ENCODE measurements at places on chromosomes 11 and 22.

DNA sequence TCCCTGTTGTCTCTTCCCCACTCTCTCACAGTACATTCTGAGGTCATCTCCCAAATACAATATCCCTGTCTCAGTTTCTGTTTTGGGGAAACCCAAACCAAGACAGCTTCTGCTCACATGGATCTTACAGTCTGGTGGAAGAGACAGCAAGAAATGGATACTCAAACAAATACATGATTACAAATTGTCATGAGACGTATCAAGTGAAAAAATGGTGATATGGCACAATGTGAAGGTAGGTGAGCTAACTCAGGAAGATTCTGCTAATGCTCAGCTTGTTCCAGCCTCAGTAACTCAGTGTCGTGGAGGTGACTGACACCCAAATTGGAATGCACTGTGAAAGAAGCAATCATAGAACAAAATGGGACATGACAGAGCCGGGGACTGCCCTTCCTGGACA lies 68.3 kb downstream of the CHST1 start:
- no peak for DNase-seq

GRCh38 chr11:131762346-131763110 lies 392.1 kb downstream of the NTM start:
- DNase-seq, result no peak

- DNase-seq, result no peak
These were observed 1158.9 kb downstream of the DLG2 start for GRCh38 chr11:84468235-84468634.

DNA sequence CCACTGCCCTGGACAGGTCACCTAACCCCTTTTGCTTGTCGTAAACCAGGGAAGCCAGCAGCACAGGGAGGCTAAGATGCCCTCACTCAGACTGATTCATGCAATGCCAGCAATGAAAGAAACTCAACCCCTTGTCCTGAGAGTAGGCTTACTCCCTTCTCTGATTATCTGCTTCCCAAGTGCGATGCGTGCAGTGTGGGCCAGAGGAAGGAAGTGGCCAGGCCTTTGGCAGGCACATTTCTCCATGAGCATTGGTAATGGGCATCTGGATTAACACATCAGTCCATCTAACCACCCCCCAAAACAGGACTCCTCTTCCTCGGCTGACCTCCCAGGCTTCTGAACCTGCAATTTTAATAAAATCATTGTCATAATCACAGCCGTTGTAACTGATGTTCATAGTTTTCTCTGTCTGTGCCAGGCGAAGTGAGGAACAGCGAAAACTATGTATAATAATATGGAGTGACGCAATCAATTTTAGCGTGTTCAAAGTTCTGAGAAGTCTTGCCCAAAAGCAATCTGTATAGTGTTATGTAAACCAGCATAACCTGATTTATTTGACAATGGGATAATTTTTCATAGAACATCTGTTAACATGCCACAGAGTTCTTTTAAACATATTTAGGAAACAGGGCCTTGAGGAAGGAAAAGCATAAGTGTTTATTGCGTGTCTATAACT lies 33.9 kb downstream of the TST start:
- DNase-seq, result no peak

DNA sequence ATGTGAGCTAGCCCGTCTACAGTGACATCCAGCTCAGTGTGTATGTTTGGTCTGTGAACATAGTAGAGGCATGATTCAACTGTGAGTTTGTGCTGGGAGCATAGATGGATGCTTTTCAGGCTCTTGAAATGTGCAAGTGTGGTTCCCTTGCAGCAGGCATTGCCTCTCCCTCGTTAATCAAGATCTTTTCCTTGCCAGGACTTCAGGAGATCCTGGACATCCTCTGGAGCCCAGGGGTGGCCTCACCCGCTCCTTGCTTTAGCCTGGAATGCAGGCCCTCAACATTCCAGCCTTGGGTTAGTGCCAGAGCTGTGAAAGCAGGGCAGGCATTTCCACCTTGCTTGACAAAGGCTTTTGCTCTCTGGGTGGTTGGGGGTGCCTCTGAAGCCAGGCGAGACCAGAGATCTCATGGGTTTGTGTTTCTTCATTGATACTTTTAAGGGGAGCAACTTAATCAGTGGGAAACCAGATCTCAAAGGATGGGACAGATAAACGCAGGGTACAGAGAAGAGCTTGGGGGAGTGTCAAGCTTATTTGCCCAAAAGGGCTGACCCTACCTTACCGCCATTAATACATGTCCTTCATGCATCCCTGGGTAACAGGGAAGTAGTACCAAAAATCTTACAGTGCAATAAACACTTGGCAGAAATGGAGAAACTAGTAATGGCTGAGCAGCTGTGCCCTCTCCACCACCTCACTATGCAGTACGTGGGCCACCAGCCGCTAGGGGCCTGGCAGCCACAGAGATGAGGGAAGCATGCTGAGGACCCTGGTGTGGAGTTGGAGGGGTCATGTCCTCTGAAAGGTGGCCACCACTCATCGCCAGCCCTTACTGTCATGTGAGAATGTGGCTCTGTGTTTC lies 72.1 kb downstream of the PTPRJ start:
- no peak for DNase-seq

DNA sequence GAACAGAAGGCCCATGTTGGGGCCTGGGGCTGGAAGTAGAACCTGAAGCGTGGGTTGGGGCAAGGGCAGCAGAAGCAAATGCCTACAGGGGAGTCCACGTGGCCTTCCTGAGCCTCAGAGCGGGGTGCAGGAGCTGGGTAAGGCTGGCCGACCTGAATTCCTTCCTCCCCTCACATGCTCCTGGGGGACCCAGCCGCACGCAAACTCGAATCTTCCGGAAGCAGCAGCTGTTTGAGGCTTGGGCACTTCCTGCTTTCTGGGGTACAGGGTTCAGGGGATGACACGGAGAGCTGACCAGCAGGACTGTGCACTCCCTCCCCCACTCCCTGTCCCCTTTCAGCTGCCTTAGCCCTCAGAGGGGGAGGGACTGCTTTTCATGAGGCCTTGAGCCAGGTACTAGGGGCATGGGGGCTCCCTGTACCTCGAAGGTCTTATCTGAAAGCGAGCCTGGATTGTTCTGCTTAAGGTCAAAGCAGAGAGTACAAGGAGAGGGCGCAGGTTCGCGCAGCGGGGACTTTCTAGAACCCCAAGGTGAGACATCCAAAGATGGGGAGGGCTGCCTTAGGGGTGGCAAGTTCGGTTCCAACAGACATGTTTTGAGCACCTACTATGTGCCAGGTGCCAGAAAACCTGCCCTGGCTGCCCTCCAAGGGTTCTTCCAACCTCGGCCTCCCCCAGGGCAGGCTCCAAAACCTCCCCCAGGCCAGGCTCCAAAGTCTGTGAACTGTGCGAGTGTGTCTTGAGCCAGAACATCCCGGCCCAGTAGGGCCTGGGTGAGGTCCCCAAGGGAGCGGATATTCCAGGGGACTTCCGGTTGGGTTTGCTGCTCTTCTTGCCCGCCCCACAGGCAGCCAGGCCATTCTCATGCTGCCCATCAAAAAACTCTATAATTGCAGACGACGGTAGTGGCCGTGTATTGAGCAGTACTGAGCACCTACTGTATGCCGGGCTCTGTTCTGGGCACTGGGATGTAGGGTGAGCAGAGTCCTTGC lies 1.7 kb downstream of the NCF4 start:
- no peak for DNase-seq

Data from stimulated activated CD8-positive, alpha-beta memory T cell treated with anti-CD3 and anti-CD28 coated beads, Interleukin-4, amount 100 ng/mL, for 4 hours (primary cell).